ENCODE measurements at places on chromosomes 3 and 15. TPM values are rescaled to one million over a fixed set of nuclear protein-coding genes. Genes with fewer than 3 reads are reported as not detected.
A peak's percentile ranks its signal among the peaks of the same experiment; 100 is the strongest.

- DNase-seq = peak; percentile 49
Measured at GRCh38 chr3:31423482-31423881, 109.2 kb upstream of the STT3B start.

DNA sequence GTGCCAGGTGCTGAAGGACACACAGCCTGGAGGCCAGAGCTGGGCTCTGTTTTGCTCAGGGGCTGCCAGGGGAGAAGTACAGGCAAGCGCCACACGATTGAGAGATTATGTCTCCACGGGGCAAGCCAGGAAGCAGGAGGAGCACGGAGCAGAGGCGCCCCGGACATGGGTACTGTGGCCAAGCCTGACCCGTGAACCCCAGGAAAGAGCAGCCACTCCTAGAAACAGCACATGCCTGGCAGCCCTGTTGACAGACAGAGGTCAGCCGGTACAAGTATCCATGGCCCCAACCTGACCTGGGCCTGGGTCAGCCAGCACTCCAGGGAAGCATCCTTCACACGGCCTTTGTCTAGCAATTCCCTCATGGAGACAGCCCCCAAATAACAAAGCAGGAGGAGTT lies 89.4 kb downstream of the ADAMTS17 start:
- DNase-seq = no peak

- no peak for DNase-seq
Measured at GRCh38 chr3:56681984-56682461, 1.0 kb downstream of the TASOR start.

DNA sequence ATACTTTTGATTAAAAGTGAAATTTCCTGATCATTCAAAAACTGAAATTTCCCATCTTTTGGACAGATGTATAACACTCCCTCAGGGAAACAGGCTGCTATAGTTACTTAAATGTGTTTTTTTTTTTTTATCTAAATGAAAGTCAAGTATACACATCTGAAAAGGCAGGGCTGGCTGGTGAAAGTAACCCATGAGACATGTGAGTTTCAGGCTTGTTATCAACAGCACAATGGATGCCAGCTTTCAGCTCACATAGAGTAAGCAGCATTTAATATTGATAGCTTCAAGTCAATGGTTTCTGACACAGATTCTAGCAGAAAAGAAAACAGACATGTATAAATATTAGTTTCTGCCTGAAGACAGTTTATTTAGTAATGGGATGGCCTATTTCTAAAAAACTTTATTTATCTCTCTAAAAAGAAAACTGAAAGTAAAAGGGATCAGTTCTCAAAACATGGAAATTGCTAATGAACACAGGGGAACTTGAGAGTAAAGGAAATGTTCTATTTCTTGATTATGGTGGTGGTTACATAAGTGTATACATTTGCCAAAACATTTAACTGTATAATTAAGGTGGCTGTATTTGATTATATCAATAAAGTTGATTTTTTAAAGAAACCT lies 89.7 kb upstream of the CMC1 start:
- no peak for DNase-seq

- DNase-seq = no peak
Measured at GRCh38 chr15:78044407-78045155, 32.9 kb downstream of the TBC1D2B start.

DNA sequence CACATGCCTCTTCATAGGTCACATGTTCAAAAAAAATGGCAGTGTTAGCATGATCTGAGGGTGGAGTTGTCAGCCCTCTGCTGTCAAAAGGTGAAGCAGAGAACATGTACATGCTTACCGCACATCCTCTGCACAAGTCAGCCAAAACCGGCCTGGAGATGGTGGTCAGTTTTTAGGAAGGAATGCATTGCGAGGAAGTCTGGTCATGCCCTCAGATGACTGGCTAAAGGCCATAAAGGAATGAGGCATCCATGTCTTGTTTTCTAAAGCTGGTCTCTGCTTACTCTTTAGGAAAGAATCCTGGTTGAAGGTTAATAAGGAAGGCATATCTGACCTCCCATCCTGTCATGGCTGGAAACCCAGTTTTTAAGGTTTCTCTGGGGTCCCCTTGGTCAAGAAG lies 292.0 kb upstream of the CCDC54 start:
- no peak for DNase-seq

DNA sequence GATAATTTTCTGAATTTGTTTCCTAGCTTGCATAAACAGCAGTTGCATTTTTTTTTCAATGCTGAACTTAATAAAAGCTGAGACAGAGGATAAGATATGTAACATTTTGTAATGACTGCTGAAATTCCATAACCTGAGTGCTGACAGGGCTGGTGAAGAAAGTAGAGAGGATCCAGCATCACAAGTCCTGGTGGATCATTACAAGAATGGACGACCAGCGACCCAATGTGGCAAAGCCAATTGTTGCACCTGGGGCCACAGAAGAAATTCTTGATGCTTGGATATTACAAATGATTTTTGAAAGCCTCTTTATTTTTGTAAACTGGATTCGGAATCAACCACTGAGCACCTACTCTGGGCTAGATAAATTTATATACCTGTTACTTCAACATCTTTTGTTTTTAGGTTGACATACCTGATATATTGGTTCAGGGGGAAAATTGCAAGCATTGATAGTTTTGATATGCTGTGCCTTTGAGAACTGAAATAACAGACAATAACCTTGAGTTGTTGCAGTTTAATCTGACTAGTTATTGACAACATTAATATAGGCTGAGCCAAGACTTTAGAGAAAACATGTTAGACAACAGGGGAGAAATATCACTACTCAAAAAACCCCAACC lies 3.9 kb upstream of the ACTL6A start:
- DNase-seq = peak; percentile 72

DNA sequence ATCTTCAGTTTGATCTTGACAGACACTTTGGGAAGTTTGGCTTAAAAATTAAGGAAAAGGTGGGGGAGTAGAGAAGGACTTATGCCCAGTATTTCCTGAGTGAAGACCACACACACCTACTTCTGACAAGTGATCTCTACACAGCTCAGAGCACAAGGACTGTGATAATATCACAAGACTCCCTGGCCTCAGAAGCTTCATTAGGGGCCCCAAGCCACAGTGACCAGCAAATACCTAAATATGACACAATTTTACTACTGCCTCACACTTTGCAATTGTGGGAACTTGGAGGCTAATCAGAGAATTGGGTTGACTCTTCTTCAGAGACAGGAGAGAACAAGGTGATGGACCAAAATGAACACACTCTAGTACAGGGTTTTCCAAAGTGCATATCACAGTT lies 2.6 kb downstream of the ILDR1 start:
- no peak for DNase-seq

DNA sequence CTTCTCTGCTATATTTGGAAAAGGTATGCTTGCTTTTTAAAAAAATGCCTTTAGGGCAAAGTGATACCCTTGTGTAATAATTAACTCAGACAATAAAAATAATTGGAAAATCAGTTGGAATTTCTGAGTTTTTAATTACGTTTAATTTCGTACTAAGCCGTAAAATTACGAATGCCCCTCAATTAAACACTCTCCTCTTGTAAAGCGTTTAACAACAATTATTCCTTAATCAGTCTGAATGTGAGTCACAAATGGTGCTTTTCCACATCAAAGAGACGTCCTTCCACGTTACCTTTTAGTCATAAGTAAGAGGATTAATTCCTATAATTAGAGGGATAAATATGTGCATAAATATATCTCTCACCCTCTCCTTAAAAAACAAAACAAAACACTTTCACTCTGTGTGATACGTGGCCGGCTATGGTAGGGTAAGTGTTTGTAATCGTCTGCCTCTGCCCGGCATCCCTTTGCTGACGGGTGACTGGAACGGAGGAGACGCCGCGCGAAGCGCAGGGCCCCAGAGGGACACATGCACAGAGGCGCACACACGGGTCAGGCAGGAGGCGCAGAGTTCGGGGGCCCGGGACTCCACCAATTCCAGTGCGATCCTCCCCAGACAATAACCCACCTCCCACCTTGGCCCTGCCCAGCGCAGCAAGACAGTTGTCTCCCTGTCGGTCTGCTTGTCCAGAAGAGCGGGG lies 9.7 kb upstream of the MEIS2 start:
- DNase-seq = no peak

GRCh38 chr15:73752806-73753193 lies 351 bp downstream of the INSYN1 start:
- no peak for DNase-seq

DNA sequence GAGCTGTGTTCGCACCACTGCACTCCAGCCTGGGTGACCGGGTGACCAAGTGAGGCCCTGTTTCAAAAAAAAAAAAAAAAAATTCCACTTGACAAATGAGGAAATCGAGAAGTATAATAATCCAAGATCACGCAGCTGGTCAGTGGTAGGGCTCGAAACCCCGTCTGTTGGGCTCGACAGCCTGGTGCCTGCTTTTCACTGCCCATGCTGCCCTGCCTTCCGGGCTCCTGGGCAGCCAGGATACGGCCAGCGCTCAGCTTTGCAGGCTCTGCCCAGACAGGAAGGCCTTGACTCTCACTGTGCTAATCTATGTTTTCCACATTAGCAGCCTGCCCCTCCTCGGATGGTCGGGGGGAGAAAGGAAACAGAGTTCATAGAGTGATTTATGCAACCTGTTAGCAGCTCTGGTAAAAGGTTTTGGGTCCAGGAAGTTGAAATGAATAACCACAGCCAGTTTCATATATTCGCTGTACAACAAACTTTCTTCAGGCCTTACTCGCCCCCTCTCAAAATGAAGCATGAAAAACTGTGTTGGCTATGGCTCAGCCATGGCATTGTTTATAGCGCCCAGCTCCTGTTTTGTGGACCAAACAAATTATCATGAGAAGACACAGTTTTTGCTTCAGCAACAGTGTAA lies 108.8 kb downstream of the XXYLT1 start:
- no peak for DNase-seq

DNA sequence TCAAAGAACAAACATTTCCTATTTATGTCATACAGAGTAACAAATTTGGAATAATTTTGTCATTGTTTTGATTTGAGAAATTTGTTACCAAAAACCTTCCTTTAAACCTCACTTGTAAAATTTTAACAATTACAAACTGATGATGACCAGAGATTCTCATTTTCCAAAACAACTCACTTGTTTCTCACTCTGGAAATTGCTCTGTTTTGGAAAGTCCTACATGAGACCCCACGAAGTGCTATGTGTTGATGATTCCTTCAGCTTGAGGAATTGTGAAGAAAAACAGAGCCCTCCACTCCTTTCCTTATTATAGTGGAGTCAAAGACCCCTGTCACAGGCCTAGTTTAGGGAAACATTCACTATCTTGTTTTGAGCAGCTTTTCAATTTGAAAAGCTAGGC lies 157.6 kb upstream of the RASGRP1 start:
- no peak for DNase-seq

DNA sequence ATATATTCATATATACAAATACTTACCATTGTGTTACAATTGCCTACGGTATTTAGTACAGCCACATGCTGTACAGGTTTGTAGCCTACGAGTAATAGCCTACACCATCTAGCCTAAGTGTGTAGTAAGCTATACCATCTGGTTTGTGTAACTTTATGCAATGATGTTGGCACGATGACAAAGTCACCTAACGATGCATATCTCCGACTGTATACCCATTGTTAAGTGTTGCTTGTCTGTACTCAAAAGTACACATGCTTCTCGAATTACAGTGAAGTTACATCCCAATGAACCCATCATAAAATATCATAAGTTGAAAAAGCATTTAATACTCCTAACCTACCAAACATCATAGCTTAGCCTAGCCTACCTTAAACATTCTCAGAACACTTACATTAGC lies 327.1 kb downstream of the KBTBD8 start:
- DNase-seq = no peak

DNA sequence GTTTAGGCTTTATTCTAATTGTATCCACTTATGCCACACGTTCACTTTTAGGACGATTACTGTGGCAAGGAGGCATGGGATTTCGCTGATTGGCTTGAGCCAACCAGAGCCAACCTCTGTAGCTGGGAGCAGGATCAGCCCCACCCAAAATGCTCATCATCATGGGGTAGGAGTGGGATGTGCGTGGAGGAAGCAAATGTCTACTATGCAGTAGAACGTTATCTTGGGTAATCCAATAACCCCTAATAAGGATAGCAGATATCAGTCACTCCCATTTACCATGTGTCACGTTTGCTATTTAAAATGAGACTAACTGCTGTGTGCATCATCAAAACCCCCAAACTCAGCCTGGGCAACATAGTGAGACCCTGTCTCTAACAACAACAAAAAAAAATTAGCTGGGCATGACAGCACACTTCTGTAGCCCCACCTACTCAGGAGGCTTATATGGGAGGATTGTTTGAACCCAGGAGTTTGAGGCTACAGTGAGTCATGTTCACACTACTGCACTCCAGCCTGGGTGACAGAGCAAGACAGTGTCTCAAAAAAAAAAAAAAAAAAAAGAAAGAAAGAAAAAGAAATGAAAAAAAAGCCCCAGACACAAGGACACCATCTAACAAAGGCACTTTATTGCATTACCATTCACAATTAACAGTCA lies 17.8 kb upstream of the ITGB5 start:
- peak; percentile 32 for DNase-seq

GRCh38 chr3:59756934-59757333 lies 707.1 kb upstream of the CFAP20DC start:
- DNase-seq = no peak

- DNase-seq = peak; percentile 96
Measured at GRCh38 chr3:113242096-113242581, 30.8 kb downstream of the BOC start.

GRCh38 chr15:52780172-52780980 lies 9.8 kb downstream of the ONECUT1 start:
- DNase-seq = peak; percentile 49

- DNase-seq = peak; percentile 24
Measured at GRCh38 chr15:91853948-91854638, 585 bp downstream of the SLCO3A1 start.

DNA sequence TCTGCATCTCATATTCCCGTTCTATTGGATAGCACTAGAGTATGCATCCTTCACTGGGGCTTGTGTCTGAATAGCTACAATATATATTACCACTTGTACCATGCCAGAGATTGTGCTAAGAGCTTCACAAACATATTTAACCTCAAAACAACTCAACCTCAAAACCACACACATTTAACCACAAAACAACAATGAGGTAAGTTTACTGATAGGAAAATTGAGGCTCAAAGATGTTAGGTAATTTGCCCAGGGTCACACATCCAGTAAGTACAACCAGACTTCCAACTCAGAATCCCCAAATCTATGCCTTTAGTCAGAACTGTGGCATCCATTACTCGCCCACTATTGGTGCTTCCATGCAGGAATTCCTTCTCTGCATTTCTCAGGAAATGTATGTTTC lies 220.0 kb downstream of the FAM43A start:
- no peak for DNase-seq

DNA sequence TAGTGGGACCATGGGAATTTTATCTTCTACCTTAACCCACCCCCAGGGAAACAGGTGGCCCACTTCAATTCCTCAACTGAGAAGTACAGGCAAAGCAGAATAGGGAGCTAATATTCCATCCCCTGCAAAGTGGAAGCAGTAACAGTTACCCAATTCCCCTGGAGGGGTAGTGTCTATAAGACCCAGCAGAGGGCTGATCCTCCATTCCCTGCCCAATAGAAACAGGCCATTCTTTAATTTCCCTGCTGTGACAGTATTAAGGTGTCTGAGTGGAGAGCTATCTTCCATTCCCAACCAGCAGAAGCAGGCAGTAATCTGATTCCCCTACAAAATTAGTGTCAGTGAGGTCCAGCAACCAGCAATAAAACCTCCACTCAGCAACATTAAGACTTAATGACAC lies 219.8 kb downstream of the ULK4 start:
- DNase-seq = no peak

Gene ZNF620
- total RNA-seq = 4.4 TPM

Gene ZNF385D
- 0.13 TPM for total RNA-seq

Gene GP9
- not detected for total RNA-seq

Gene KLHL40
- total RNA-seq = not detected

Gene CLDN18
- total RNA-seq = not detected

Gene GRAMD2A
- not detected for total RNA-seq

Gene CDHR4
- not detected for total RNA-seq

Gene MUC13
- total RNA-seq = 0.33 TPM

Gene GOLGA6B
- total RNA-seq = 0.18 TPM

Gene SAMD7
- not detected for total RNA-seq

Gene SPSB4
- not detected for total RNA-seq
